ENCODE measurements at places on chromosomes 5 and 9. TPM values are rescaled to one million over a fixed set of nuclear protein-coding genes. Genes with fewer than 3 reads are reported as not detected.

NEUROG1 gene
- total RNA-seq, result not detected

PRLR gene
- 0.88 TPM for total RNA-seq

GADD45G gene
- not detected for total RNA-seq

BASP1 gene
- 190 TPM for total RNA-seq

GRCh38 chr5:59596586-59597350 lies 296.8 kb downstream of the PDE4D start:
- H3K27me3 ChIP-seq, result no peaks in the 10 kb centered on the region
- no peak overlapping the region for H3K4me3 ChIP-seq
- H3K27ac ChIP-seq, result no peak overlapping the region
- DNase-seq, result no peak

DNA sequence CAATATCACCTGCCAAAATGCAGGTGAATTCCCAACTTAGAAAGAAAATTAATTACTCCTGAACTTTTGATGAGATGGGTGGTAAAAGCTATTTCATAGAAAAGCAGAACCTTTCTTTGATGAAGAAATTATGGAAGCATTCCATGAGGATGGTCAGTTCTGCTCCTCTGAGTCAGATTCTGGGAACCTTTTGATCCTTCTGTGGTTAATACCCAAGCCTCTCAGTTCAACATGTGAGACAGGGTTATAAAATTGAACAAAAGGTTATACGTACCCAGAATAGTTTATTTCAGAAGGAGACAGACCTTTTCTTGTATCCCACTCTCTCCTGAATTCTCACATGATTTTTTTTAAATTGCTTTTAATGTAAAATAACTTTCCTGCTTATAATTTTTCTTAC lies 767.6 kb upstream of the ADAMTS16 start:
- no peak overlapping the region for H3K27ac ChIP-seq
- H3K36me3 ChIP-seq, result no peaks in the 10 kb centered on the region
- no peaks in the 10 kb centered on the region for H3K4me1 ChIP-seq
- H3K27me3 ChIP-seq, result no peaks in the 10 kb centered on the region
- no peak overlapping the region for H3K4me3 ChIP-seq

DNA sequence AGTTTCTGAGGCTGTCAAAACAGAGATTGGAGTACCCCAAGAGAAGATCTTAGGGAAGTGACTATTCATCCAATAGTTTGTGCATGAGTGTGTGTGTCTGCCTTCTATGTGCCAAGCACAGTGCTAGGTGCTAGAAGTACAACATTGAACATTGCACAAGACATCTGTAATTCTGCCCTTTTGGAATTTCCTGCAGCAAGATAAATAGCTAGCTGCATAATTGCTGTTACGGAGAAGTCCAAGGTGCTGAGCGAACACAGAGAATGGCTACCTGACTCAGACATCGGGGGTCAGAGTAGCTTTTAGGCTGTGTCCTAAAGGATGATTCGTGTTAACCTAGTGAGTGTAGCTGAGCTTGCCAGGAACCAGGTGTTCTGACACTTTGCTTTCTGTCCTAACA lies 44.8 kb downstream of the PAPPA start:
- H3K4me3 ChIP-seq, result no peak overlapping the region
- no peaks in the 10 kb centered on the region for H3K36me3 ChIP-seq
- H3K27me3 ChIP-seq, result no peaks in the 10 kb centered on the region
- no peak for DNase-seq

DNA sequence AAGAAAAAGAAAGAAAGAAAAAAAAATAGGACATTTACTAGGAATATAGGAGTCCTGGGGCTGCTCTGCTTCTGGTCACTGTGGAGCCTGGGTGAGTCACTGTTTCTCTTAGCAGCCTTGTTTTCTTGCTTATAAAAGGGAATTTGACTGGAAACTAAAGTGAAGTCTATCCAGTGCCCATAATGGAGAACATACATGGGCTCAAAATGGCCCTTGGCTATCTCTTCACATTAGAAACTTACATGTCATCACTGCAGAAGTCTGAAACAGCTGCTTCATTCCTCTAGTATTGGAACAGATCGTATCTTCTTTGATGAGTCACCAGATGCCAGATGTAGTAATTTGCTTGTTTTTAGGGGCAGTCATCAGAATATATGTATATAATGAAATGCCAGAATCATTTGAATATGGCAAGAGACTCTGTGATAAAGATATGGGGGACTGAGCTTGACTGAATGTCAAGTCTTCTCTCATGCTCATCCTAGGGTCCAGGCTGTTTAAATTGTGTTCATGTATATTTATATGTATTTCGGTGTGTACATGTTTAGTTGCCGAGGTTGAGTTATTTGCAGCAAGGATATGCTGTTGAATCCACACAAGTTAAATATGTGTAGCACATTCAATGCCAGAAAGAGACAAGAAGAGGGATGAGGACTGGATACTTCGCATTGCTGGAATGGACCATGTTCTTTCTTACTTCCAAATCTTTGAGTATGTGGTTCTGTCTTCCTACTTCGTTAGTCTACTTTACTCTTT lies 56.7 kb downstream of the SGCD start:
- H3K27ac ChIP-seq, result no peak overlapping the region
- no peak for DNase-seq
- no peaks in the 10 kb centered on the region for H3K27me3 ChIP-seq
- H3K4me3 ChIP-seq, result no peak overlapping the region
- H3K36me3 ChIP-seq, result no peaks in the 10 kb centered on the region

DNA sequence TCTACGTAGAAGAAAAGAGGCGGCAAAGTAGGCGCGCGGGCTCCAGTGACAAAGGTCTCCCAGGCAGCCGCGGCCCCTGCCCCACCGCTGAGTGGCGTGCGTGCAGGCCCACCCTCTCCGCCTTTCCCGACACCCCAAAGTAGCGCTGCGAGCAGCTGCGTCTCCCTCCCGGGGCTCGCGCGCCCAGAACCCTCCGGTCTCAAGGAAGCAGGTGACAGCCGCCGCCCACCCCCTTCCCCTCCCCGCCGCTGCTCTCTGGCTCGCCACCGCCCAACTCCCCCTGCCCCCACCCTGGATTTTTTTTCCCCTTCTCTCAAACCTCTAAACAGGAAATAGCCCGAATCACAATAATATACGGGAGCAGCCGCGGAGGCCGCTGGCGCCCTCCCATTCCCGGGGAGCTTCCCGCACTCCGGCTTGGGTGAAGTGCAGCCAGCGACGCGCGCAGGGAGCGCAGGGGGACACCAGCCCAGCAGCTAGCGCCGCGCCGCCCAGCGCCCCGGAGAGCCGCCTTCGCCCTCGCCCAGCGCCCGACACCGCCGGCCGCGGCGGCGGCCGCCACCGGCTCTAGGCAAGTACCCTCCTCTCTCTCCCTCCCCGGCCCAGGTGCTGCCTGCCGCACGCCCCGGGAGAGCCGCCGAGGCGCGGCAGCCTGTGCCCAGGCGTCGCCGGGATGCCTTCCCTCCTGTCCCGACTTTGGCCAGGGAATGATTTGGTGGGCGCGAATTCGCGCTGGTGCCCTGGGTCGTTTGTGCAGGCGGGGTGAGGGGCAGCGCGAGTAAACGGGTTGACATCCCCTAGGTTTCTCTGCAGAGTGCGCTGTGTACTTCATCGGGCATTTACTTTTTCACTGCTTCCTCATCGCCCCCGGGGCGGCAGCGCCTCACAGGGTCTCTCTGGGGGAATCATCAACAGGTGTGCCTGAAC lies 52.7 kb upstream of the TJP2 start:
- H3K4me1 ChIP-seq, result no peaks in the 10 kb centered on the region
- DNase-seq, result no peak
- H3K27me3 ChIP-seq, result peaks cover 3% of the 10 kb centered on the region
- H3K36me3 ChIP-seq, result no peaks in the 10 kb centered on the region
- peak overlapping the region; percentile 88 for H3K4me3 ChIP-seq
- H3K27ac ChIP-seq, result no peak overlapping the region

DNA sequence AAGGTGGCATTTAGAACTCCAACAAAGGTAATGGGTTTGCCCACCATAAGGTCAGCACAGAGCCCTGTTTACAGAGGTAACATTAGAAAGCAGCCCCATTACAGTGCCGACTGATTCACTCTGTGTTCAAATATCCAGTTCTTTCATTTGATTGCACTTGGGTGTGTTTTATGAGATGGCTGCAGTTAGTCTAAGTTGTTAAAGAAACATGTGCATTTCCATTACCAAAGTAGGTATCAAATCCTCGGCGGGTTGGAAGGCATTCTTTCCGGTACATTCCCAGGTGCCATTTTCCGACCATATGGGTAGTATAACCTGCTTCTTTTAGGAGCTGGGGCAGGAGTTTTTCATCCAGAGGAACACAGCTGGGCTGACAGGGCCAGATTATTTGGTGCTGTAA lies 16.3 kb downstream of the ARSB start:
- no peak overlapping the region for H3K4me3 ChIP-seq
- H3K27ac ChIP-seq, result no peak overlapping the region
- no peaks in the 10 kb centered on the region for H3K27me3 ChIP-seq
